Stimulated activated CD8-positive, alpha-beta memory T cell treated with anti-CD3 and anti-CD28 coated beads, Interleukin-2, amount 100 ng/mL, for 1 hour (primary cell): ENCODE measurements at places on chromosomes 2 and 18.

DNA sequence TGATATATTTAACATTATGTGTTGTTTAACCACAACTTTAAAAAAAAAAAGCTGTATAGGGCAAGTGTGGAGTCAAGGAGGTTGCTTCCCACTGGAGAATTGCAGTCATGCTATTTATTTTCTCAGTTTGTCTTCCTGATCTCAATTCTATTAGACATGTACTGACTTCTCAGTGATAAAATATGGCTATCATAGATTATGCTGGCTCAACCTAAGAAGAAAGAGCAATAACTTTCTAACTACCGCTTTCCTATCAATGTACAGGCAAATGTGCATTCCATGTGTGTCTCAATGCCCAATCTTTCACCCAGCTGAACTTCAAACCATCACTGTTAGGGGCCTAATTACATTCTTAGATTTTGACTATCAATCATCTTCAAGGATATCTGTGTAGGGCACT is 201.4 kb downstream of the CTNNA2 start:
- no peak for DNase-seq

DNA sequence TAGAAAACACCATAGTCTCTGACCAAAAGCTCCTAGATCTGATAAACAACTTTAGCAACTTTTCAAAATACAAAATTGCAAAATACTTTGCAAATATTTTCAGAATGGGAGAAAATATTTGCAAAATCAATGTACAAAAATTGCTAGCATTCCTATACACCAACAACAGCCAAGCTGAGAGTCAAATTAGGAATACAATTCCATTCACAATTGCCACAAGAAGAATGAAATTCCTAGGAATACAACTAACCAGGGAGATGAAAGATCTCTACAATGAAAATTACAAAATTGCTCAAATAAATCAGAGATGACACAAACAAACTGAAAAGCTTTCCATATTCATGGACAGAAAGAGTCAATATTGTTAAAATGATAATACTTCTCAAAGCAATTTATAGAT is 327.0 kb upstream of the ZC3H15 start:
- DNase-seq = no peak

DNA sequence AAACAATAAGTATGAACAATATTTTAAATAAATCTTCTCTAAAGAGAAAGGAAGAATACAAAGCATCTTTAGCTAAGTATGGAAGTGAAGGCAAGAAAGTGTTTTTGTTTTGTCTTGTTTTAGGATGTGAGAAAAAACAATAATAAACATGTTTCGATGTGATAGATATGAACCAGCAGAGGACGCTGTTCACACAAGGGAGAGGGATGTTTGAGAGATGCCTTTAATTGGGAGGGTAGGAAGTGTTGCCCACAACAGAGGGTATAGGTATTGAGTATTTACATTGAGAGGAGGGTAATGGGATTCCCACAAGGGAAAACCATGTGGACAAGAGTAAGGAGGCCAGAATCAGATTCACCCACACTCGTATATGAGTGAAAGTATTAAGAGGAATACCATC is 55.1 kb downstream of the CDH19 start:
- DNase-seq = no peak

- DNase-seq = no peak
These were observed 52.4 kb upstream of the AGPS start for GRCh38 chr2:177340158-177340557.

DNA sequence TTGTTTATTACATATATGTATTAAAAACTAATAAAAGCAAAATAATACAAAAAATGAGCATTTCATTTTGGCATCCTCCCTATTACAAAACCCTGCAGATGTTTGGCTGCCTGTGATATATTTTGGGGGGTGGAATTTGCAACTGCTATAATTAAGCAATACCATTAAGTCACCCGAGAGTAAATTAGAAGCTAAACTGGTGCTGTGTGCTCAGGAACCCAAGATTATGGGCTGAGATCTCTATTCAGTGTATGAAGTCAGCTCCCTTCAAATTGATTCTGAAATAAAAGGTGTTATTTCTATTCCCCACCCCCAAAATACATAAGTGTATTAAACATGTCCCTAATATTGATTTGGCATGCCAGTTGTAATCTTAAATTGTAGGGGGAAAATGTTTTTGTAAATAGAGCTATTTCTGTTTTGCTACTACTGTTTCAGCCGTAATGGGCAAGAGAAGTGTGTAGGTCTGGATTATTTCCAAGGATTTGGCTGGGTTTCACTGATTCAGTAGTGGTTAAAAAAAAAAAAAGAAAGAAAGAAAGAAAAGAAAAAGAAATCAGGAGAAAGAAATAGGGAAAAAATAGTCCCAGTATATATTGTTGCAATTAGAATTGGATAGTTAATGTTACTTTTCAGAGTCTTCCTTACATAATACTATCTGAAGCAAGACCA is 110.9 kb downstream of the SS18 start:
- no peak for DNase-seq

DNA sequence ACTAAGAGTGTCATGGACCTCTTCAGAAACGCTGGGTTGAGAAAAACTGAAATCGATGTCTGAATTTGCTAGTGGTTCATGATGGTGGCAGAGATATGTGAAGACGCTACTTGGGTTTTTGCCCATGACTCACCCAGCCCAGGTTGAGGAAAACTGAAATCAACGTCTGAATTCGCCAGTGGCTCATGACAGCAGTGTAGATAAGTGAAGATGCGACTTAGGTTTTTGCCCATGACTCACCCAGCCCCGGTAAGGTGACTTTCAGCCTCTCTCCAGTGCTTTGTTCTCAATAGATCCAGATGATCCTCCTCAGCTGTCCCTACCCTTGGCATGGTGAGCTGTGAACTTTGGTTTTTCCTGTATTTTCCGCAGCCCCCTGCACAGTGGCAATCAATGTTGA is 105.3 kb upstream of the SIX3 start:
- no peak for DNase-seq

- no peak for DNase-seq
These were observed 556.1 kb downstream of the CMPK2 start for GRCh38 chr2:6309415-6310255.

DNA sequence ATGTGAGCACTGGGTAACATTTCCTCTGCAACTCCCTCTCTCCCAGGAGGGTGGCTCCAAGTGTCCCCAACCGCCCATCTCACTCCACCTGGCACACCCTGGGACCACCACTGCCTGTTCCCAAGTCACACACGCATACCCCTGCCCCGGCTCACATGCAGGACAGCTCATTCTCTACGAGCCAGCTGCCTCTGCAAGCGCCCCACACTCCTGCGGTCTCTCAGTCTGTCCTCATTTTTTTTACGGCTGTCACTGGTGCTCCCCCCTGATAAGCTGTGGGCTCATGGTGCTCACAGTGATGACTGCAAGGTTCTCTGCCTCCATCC is 30.8 kb downstream of the AFG3L2 start:
- DNase-seq = no peak

DNA sequence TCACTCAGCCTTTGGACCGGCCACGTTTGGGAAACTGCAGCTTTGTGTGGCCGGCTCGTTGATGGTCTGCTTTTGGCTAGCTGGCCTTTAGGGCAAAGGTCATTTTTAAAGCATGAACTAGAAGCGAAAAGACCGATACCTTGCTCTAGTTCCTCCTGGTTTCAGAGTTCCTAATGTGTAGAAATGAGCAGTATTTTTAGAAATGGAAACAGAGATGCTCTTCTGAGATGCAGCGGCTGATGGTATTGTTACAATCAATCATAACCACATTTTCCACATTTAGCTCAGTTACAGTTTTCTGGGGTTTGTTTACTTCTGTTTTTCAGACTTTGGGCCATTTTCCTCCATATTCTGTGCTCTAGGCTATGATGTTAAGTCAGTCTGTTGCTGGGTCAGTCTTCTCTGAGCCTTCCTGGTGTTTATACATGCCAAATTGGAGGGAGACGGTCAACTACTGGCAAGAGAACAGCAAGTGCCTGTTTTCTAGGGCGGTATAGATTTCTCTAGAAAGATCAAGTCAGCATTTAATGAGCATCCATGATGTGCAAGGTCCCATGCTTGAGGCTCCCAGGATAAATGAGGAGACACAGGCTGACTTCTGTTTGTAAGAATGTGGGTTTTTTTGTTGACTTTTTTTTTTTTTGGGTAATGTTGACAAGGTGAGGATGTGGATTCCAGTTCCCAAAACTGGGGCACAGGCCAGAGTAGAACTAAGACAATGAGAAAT is 28.0 kb downstream of the RNF144A start:
- no peak for DNase-seq

- no peak for DNase-seq
These were observed 19.3 kb downstream of the STK25 start for GRCh38 chr2:241489088-241489487.

DNA sequence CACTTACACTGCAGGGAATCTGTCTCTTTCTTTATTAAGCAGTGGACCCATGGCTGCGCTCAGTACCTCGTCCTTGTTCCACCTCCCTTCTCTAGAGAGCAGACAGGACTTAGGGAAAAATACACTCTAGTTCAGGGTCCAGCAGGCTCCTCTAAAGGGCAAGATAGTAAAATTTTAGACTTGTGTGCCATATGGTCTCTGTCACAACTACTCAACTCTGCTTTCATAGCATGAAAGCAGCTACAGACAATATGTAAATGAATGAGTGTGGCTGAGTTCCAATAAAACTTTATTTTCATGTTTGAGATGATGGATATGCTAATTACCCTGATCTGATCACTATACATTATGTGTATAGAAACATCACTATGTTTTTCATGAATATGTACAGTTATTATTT is 163.1 kb downstream of the BABAM2 start:
- DNase-seq = no peak

- no peak for DNase-seq
These were observed 126.4 kb downstream of the KCTD1 start for GRCh38 chr18:26421931-26422330.

- no peak for DNase-seq
These were observed 116.0 kb downstream of the ZEB2 start for GRCh38 chr2:144403933-144404332.

GRCh38 chr2:227035711-227036367 is 128.2 kb downstream of the COL4A4 start:
- DNase-seq = no peak

- no peak for DNase-seq
These were observed 18.7 kb downstream of the MAPRE3 start for GRCh38 chr2:26989156-26989555.

- DNase-seq = no peak
These were observed 13.5 kb downstream of the CCDC141 start for GRCh38 chr2:179036353-179036905.

GRCh38 chr18:31736630-31737029 is 24.1 kb downstream of the SLC25A52 start:
- no peak for DNase-seq

DNA sequence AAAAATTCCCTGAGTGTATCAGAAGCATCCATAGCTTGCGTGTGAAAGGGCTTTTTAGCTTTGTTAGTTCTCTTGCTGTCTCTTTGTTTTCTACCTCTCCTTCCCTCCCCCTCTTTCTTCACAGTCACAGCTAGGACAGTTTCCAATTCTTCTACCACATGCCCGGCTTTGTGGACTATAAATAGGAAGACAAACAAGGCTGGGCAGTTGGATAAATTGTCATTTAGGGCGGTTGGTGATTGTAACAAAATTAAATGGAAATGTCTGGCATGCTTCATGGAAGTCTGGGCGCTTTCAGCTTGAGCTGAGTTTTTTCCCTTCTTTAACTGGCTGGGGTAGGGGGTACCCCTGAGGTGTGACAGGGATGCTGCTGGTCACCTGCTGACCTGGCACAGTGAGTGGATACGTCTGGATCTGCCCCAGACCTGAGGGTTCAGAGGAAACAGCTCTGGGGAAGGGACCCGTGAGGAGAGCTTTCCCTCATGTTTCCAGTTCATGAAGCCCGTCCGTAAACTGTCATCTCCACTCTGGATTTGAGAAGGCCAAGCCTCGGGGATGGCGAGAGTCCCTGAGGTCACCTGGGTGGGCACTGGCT is 29.0 kb upstream of the GIGYF2 start:
- no peak for DNase-seq

- DNase-seq = no peak
These were observed 1.2 kb downstream of the MYL12A start for GRCh38 chr18:3248658-3249359.

GRCh38 chr18:69898241-69898861 is 49.3 kb downstream of the CD226 start:
- DNase-seq = no peak

- DNase-seq = no peak
These were observed 1.4 kb downstream of the AAK1 start for GRCh38 chr2:69641887-69642708.

GRCh38 chr2:219911541-219911940 is 284.1 kb downstream of the SLC4A3 start:
- no peak for DNase-seq

DNA sequence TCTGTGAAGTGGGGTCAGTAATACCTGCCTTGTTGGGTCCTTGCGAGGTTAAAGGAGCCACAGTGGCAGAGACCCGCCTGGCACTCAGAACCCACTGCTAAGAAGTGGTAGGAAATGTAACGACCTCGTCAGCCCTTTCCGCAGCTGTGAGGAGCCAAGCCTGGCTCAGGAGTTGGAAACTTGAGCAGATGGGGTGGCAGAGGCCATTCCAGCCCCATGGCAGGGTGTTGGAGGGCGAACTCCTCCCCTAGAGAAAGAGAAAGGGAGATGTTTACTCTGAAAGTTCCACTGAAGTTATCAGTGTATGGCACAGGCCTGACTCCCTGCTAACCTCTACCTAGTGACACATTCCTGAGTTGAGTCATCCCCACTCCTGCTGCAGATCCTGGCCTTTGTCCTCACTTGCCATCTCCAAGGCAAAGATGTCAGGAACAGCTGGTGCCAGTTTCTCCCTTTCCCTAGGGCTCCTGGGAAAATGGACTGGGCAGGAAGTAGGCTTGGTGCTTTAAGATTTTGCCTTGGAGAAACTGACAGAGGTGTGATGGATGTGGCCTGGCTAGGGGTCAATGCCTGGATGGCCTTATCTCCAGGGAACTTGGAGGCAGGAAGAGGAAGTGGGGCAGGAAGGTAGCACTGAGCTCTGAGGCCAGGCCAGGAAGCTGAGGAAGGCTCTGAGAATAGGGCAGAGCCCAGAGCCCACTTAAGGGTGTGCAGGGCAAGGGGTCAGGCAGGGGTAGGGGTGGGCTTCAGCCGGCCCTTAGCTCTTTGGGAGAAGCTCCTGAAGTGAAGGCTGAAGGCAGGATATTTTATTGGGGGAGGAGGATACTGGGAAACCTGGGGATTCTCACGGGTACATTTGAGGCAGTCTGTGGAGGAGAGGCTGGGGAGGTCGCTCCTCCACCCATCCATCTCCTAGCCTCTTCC is 888 bp downstream of the VAMP5 start:
- no peak for DNase-seq

- DNase-seq = no peak
These were observed 110.0 kb downstream of the ALK start for GRCh38 chr2:29811378-29811777.

- DNase-seq = no peak
These were observed 12.7 kb upstream of the FZD5 start for GRCh38 chr2:207782238-207783030.

- DNase-seq = no peak
These were observed 884.3 kb downstream of the TSN start for GRCh38 chr2:122639711-122640110.

- DNase-seq = no peak
These were observed 625.0 kb downstream of the TMEM182 start for GRCh38 chr2:103386872-103387271.

GRCh38 chr2:120568975-120569268 is 166.7 kb upstream of the GLI2 start:
- no peak for DNase-seq

- no peak for DNase-seq
These were observed 177.8 kb upstream of the EPAS1 start for GRCh38 chr2:46119453-46119852.
